Adrenal gland (tissue), 19 donors: ENCODE measurements at places on chromosomes 11 and 22. TPM values are rescaled to one million over a fixed set of nuclear protein-coding genes. Genes with fewer than 3 reads are reported as not detected.

Gene GGTLC3
- not detected for polyA plus RNA-seq

Gene TREH
- not detected for polyA plus RNA-seq

Gene NFAM1
- polyA plus RNA-seq, result 0.88 TPM

Gene RCOR2
- 4.5 TPM for polyA plus RNA-seq

Gene TUB
- polyA plus RNA-seq, result 2.8 TPM

Gene FXYD6
- polyA plus RNA-seq, result 93.9 TPM

Gene PGR
- 0.72 TPM for polyA plus RNA-seq

Gene WBP2NL
- polyA plus RNA-seq, result 0.62 TPM

Gene CD3D
- polyA plus RNA-seq, result 2.1 TPM

Gene EFCAB6
- polyA plus RNA-seq, result 1.8 TPM

- no peaks in the 10 kb centered on the region for H3K36me3 ChIP-seq
- H3K4me3 ChIP-seq, result no peak overlapping the region
- no peaks in the 10 kb centered on the region for H3K4me1 ChIP-seq
- no peaks in the 10 kb centered on the region for H3K27me3 ChIP-seq
- no peak overlapping the region for H3K27ac ChIP-seq
These were observed 13.8 kb upstream of the POGLUT3 start for GRCh38 chr11:108511851-108512474.

DNA sequence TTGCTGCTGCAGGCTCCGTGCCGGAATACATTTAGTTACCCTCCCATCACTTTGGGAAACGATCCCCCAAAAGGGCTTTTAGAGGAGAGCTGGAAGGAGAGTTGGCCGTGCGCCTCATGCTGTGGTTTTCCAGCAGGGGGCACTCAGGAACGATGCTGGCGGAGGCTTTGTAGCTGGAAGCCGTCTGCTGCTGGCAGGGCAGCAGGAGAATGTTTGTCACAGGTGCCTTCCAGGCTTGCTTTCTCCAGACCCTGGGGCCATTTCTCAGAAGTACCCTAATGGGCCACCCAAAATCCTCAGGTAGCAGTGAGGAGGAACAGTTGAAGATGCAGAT, 30.0 kb upstream of the CABP7 start:
- no peak overlapping the region for H3K27ac ChIP-seq
- peaks cover 12% of the 10 kb centered on the region for H3K4me1 ChIP-seq
- peaks cover 4% of the 10 kb centered on the region for H3K36me3 ChIP-seq
- no peaks in the 10 kb centered on the region for H3K27me3 ChIP-seq

GRCh38 chr11:57883630-57884029, 122.0 kb downstream of the CTNND1 start:
- H3K36me3 ChIP-seq, result no peaks in the 10 kb centered on the region
- DNase-seq, result no peak
- H3K4me1 ChIP-seq, result no peaks in the 10 kb centered on the region
- no peak overlapping the region for H3K4me3 ChIP-seq
- no peak overlapping the region for H3K27ac ChIP-seq
- H3K27me3 ChIP-seq, result no peaks in the 10 kb centered on the region

GRCh38 chr11:63816732-63817131, 3.5 kb downstream of the SPINDOC start:
- peaks cover 40% of the 10 kb centered on the region for H3K36me3 ChIP-seq
- H3K4me1 ChIP-seq, result no peaks in the 10 kb centered on the region
- no peak overlapping the region for H3K27ac ChIP-seq
- no peaks in the 10 kb centered on the region for H3K27me3 ChIP-seq
- DNase-seq, result no peak

- no peaks in the 10 kb centered on the region for H3K4me1 ChIP-seq
- peak; percentile 17 for DNase-seq
- H3K27ac ChIP-seq, result no peak overlapping the region
- H3K4me3 ChIP-seq, result no peak overlapping the region
- no peaks in the 10 kb centered on the region for H3K36me3 ChIP-seq
- H3K27me3 ChIP-seq, result no peaks in the 10 kb centered on the region
These were observed 117.5 kb upstream of the CEP126 start for GRCh38 chr11:101797335-101797734.

GRCh38 chr11:64094463-64095260, 58.9 kb downstream of the FLRT1 start:
- DNase-seq, result peak; percentile 73
- H3K27ac ChIP-seq, result no peak overlapping the region
- H3K36me3 ChIP-seq, result no peaks in the 10 kb centered on the region
- no peaks in the 10 kb centered on the region for H3K27me3 ChIP-seq
- no peak overlapping the region for H3K4me3 ChIP-seq
- H3K4me1 ChIP-seq, result peaks cover 23% of the 10 kb centered on the region

- no peak overlapping the region for H3K4me3 ChIP-seq
- H3K27me3 ChIP-seq, result no peaks in the 10 kb centered on the region
- no peaks in the 10 kb centered on the region for H3K4me1 ChIP-seq
- no peak overlapping the region for H3K27ac ChIP-seq
- peak; percentile 92 for DNase-seq
These were observed 45.9 kb upstream of the RAB1B start for GRCh38 chr11:66222358-66223149.

DNA sequence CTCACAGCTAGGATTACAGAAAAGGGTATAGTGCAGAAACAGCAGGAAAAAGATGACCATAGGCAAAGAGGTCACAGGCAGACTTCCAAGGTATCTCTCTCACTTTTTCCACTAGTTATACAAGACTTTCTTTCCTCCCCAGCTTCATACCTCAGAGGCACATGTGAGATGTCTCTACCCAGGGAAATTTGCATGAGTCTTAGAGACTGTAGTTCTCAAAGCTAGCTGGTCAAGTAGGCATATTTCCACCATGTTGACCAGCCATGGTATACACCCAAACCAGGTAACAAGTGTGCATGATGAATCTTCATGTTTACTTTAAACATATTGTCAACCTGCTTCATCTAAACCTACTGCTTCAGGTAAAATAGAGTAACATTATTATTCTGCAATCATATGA, 27.9 kb downstream of the PRMT3 start:
- H3K4me1 ChIP-seq, result no peaks in the 10 kb centered on the region
- no peak overlapping the region for H3K4me3 ChIP-seq
- H3K36me3 ChIP-seq, result peaks cover 8% of the 10 kb centered on the region
- H3K27ac ChIP-seq, result no peak overlapping the region

DNA sequence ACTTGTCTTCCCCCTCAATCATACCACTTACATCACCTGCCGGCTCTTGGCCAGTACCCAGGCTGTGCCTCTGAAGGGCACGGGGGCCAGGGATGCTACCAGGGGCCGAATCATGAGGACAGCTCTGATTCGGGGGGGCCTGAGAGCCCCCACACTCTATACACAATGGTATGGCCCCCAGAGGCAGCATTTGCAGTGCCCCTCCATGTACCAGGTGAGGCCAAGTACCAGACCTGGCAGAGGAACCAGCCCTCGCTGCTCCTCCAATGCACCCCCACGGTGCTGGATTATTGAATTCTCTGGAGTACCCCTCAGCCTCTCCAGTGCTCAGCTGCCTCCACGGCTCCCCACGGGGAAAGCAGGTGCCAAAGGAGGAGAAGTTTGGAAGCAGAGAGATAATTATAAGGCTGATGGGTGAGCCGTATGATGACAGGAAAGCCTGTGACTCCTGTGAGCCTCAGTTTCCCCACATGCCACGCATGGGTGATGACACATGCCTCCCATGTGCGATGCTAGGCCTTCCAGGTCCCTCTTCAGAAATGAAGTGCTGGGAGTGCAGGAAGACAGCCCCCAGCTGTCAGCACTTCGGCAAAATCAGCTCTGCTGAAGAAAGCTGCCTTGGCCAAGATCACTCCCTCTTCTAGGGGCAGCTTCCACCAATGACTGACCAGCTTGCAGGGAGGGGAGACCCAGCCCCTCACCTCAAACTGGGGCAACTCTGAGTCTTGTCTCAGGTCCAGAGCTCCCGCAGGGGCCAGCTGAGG, 69.9 kb downstream of the THAP12 start:
- H3K27ac ChIP-seq, result no peak overlapping the region
- H3K4me1 ChIP-seq, result no peaks in the 10 kb centered on the region
- no peaks in the 10 kb centered on the region for H3K27me3 ChIP-seq

DNA sequence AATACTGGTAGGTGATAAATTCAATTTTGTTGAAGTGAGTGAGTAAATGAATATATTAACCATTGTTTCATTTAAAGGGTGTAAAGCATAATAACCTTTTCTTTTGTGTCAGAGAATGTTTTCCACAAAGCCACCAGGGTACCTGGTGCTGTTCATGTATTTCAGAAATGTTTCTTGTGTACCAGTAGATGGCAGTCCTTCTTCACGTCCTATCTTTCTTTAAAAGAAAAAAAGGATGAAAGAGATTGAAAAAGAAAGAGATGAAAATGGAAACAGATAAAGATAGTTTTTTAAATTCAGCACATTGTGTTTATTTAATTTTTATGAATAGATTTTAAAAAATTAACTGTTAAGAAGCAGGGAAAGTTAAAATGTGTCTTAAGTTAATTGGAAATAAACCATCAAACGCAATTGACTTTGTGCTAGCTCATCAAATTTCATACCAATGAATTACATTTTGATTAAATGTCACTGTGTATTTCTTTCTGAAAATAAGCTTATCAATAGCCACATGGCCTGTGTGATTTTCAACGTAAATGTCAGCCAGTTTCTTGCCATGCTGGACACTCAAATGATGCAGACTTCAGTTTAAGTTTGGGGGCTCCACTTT, 65.5 kb upstream of the CHORDC1 start:
- no peaks in the 10 kb centered on the region for H3K4me1 ChIP-seq
- H3K4me3 ChIP-seq, result no peak overlapping the region
- no peak overlapping the region for H3K27ac ChIP-seq
- H3K36me3 ChIP-seq, result no peaks in the 10 kb centered on the region
- no peaks in the 10 kb centered on the region for H3K27me3 ChIP-seq

DNA sequence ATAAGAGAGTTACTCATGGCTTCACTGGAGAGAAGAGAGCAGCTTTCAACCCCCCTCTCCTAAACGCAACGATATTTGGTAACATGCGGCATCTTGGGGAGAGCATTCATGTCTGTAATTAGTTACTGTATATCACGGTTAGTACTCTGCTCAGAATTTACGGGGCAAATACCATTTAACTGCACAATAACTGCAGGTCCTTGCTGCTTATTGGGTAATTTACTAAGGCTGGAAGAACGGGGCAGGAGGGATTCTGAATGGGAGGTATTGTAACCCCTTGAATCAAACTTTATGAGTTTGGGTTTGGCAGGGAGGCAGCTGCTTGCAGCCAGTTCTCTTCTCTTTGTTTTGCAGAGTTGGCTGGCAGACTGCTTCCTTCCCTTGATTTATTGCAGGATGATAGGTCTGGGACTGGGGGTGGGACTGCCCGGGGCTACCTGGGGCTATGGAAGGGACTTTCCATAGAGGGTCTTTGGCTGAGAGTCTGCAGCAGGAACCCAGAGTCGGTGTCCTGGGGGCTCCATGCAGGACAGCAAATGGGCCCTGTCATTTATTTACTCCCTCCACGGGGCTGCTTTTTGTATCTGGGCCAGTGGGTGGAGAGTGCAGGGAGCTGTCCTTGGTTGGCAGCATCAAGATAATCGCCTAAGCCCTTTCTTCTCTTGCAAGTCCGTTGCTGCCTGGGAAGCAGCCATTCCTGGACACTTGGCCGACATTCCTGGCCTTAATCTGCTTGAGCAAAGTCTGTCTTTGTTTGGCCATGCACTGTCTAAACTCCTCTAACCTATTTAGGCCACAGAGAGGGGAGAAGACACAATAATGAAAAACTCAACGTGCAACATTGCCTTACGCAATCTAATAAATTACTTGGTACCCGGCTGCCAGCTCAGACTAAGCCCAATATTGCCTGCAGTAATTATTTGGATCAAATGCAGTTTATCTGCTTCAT, 188.9 kb downstream of the ST3GAL4 start:
- H3K4me3 ChIP-seq, result no peak overlapping the region
- peaks cover 11% of the 10 kb centered on the region for H3K4me1 ChIP-seq
- H3K36me3 ChIP-seq, result no peaks in the 10 kb centered on the region

DNA sequence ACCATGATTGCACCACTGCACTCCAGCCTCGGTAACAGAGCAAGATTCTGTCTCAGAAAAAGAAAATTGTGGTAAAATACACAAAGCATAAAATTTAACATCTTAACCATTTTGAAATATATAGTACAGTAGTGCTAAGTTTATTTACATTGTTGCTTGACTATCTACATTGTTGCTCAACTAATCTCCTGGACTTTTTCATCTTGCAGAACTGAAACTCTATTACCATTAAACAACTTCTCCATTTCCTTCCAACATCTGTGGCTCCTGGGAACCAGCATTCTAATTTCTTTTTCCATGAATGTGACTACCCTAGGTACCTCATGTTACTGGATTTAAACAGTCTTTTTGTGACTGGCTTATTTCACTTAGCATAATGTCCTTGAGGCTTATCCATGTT, 13.5 kb upstream of the VWA5A start:
- no peaks in the 10 kb centered on the region for H3K4me1 ChIP-seq
- no peaks in the 10 kb centered on the region for H3K27me3 ChIP-seq
- H3K4me3 ChIP-seq, result no peak overlapping the region

DNA sequence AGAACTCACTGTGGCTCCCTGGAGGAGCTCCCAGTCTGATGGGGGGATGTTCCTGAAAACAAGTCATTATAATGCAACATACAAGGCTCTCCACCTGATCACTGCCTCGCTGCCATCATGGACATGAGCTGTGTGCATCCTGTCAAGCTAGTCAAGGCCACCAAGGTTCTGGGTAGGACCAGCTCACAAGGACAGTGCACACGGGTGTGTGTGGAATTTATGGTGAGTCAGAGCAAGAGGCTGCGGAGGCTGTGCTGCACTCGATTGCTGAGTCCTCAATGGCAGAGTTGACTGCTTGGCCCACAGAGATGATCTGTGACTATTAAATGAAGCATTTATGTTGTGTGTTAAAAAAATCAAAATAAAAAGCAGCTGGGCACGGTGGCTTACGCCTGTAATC, 96.6 kb downstream of the SEZ6L start:
- no peaks in the 10 kb centered on the region for H3K4me1 ChIP-seq
- no peak for DNase-seq
- peaks cover 10% of the 10 kb centered on the region for H3K27me3 ChIP-seq
- H3K27ac ChIP-seq, result no peak overlapping the region
- H3K36me3 ChIP-seq, result no peaks in the 10 kb centered on the region
- H3K4me3 ChIP-seq, result no peak overlapping the region

- no peak overlapping the region for H3K4me3 ChIP-seq
- no peak for DNase-seq
- no peaks in the 10 kb centered on the region for H3K27me3 ChIP-seq
- H3K4me1 ChIP-seq, result no peaks in the 10 kb centered on the region
These were observed 52.0 kb upstream of the CHRNA10 start for GRCh38 chr11:3723014-3723708.

DNA sequence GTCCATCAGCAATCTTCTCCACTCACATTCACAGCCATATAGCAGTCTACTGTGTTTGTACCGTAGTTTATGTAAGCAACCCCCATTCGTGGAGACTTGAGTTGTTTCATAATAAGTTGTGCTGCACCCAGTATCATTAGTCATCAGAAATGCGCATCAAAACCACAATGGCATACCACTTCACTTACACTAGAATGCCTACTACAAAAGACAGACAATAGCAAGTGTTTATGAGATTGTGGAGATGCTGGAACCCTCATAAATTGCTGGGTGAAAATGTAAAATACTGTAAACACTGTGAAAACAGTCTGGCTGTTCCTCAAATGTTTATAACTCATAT, 133.3 kb downstream of the ATXN10 start:
- no peak overlapping the region for H3K27ac ChIP-seq
- H3K36me3 ChIP-seq, result no peaks in the 10 kb centered on the region
- H3K4me1 ChIP-seq, result no peaks in the 10 kb centered on the region
- no peak overlapping the region for H3K4me3 ChIP-seq
- no peak for DNase-seq

GRCh38 chr22:22450343-22450839, 58.2 kb downstream of the ZNF280B start:
- H3K36me3 ChIP-seq, result no peaks in the 10 kb centered on the region
- H3K27ac ChIP-seq, result no peak overlapping the region
- peaks cover 3% of the 10 kb centered on the region for H3K27me3 ChIP-seq
- DNase-seq, result peak; percentile 76
- H3K4me3 ChIP-seq, result no peak overlapping the region

- H3K27me3 ChIP-seq, result no peaks in the 10 kb centered on the region
- peaks cover 44% of the 10 kb centered on the region for H3K4me1 ChIP-seq
- H3K27ac ChIP-seq, result peak overlapping the region; percentile 61
- H3K4me3 ChIP-seq, result no peak overlapping the region
These were observed 29.5 kb upstream of the WNT7B start for GRCh38 chr22:46006379-46007002.
